ENCODE measurements at places on chromosomes 13 and 19. TPM values are rescaled to one million over a fixed set of nuclear protein-coding genes. Genes with fewer than 3 reads are reported as not detected.

Gene STOML3
- total RNA-seq, result not detected

Gene SDHAF1
- 28.9 TPM for total RNA-seq

Gene ZFP36
- total RNA-seq, result 252 TPM

Gene POSTN
- 0.08 TPM for total RNA-seq

Gene TPTE2
- total RNA-seq, result not detected
